ENCODE measurements at places on chromosomes 7 and 10.

DNA sequence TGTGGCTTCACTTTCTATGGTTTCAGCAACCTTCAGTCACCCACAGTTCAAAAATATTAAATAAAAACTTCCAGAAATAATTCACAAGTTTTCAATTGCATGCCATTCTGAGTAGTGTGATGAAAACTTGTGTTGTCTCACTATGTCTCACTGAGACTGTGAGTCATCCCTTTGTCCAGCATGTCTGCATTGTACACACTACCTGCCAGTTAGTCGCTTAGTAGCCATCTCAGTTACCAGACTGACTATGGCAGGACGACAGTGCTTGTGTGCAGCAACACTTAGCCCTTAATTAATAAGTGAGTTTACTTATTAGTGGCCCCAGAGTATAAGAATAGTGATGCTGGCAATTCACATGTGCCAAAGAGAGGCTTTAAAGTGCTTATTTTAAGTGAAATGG is 22.5 kb downstream of the CCDC186 start:
- no peak for DNase-seq

- no peak for DNase-seq
These were observed 318.6 kb downstream of the PTEN start for GRCh38 chr10:88181902-88182600.

DNA sequence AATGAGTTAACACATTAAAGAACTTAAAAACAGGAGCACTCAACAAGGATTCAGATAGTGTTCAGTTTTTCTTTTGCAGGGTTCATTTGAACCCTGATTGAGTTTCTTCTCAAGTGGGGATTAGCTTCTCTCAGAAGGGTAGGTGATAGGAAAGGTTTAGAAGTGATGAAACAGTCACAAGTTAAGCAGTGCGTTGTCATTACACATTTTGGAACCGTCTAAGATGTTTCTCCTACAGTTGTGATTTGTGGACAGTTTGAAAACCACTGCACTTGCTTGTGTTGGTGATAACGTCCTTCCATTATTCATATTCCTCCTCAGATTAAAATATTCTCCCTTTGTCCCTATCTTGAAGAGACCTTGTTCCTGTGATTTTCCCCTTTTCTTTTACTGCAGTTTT is 2.7 kb downstream of the STMP1 start:
- no peak for DNase-seq

DNA sequence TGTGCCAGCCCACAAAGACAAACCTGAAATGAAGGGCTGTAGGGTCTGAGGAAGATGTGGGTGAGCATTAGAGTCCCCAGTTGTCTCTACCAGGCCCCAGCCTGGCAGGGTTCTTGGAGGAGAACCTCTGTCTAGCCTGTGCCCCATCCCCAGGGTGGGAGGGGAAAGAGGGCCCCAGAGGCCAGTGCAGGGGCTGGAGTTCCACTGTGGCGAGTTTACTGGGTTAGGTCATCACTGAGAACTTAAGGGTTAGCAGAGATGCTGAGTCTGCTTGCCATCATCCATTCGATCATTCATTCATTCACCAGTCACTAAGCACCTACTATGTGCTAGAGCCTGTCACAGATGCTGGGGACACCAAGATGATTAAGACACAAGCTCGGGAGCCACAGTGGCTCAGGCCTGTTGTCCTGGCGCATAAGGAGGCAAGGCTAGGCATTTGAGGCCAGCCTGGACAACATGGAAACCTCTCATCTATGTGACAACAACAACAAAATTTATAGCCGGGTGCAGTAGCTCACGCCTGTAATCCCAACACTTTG is 2.6 kb downstream of the ANKRD2 start:
- no peak for DNase-seq

- no peak for DNase-seq
These were observed 47.8 kb upstream of the JAZF1 start for GRCh38 chr7:28228396-28228795.

DNA sequence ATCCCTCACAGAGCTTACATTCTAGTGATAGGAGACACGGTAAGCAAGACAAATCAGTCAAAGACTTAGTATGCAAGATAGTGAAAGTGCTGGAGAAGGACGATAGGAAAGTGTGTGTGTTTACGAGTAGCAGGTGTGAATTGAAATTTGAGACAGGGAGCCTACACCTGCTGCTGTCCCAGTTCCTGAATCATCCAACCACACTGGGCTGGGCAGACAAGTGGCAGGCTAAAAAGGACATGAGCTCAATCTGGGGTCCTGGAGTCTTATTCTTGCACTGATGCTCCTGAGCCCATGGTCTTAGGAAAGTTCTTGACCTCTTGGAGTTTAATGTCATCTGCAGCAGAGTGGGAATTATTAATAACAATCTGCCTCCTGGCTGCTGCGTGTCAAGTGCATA is 16.2 kb downstream of the RBP3 start:
- DNase-seq = no peak

- DNase-seq = peak; percentile 24
These were observed 43.7 kb downstream of the SRPK2 start for GRCh38 chr7:105345003-105345402.

DNA sequence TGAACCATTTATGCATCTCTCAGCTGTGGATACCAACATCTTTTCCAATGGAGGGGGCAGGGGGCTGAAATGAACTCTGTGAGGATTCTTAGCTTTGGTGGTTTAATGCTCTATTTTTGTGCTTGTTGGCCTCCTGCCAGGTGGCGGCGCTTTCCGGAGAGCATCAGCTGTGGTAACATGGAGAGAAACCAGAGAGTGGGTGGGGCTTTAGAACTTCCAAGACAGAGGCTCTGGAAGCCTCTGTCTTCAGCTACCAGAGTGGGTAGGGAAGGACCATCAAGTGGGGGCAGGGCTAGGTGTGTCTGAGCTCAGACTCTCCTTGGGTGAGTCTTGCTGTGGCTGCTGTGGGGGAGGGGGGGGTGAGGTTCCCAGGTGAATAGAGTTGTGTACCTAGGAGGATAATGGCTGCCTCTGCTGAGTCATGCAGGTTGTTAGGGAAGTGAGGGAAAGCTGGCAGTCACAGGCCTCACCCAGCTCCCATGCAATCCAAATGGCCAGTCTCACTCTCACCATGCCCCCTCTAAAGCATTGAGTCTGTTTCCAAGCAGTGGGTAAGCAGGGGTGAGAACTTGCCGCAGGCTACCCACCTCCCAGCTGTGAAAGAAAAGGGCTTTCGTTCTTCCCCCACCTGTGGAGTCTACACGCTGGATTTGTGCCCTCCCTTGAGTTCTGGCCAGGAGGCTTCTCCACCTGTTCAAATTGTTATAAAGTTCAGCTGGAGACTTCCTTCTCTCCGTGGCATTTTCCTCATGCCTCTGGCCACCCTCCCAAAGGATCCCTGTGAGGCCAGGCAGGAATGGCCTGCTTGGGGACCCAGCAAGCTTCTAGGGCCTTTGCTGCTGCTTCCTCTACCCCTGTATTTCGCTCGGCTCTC is 527.0 kb downstream of the NEBL start:
- no peak for DNase-seq

DNA sequence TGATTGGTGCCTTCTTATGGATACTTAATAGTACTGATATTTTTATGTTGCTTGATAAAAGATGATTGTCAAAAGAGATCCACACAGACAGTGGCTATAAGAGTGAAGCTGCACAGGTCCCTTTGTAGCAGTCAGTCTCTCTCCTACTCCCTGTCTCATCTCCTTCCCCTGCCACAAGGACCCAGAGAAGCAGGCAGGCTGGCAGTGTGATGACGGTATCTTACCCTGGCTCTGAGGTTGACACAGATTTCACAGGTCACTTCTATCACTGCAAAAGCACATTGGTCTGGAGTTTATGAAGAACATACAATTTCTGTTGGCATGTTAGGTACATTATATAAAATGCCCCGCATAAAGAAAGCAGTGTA is 64.4 kb upstream of the AHR start:
- DNase-seq = peak; percentile 35

GRCh38 chr7:8051373-8051772 is 82.8 kb downstream of the GLCCI1 start:
- DNase-seq = no peak

GRCh38 chr10:115250784-115251183 is 157.6 kb downstream of the ATRNL1 start:
- DNase-seq = no peak

All from activated CD4-positive, alpha-beta T cell treated with anti-CD3 and anti-CD28 coated beads, Interleukin-2, amount 50 U/mL, for 48 hours (primary cell).